B cell (primary cell): ENCODE measurements at places on chromosomes 12 and 14. TPM values are rescaled to one million over a fixed set of nuclear protein-coding genes. Genes with fewer than 3 reads are reported as not detected.

SCNN1A gene
- polyA plus RNA-seq, result not detected in 2 replicates

TMEM132C gene
- not detected in 2 replicates for polyA plus RNA-seq

PIANP gene
- 0.23 and 0.24 TPM in 2 replicates for polyA plus RNA-seq

SLC5A8 gene
- not detected in 2 replicates for polyA plus RNA-seq

MTHFD1 gene
- 32.3 and 34.5 TPM in 2 replicates for polyA plus RNA-seq

PPP1R1A gene
- polyA plus RNA-seq, result not detected in 2 replicates

SERPINA12 gene
- polyA plus RNA-seq, result not detected in 2 replicates

DNA sequence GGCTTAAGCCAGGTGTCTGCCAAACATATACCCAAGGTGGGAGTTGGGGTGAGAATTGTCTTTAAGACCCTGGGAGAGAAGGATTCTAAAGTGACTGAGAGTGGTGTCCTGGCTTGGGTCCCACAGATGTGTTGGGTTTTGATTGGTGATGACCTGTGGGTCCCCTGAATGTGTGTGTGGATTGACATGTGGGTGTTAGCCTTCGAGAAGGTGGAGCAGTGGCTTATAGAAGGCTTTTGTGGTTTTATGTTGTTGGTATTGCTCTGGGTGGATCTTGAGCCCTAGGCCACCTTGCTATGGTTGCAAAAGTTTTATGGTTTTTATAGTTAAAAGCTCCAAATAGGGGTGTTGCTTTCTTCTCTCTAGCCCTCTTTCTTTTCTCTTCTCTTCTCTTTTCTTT is 29.7 kb downstream of the PLEKHG3 start:
- DNase-seq, result no peak

- no peak for DNase-seq
These were observed 320.6 kb downstream of the RAD51B start for GRCh38 chr14:68140076-68140741.

GRCh38 chr12:118035190-118036041 is 18.9 kb downstream of the RFC5 start:
- no peak for DNase-seq

DNA sequence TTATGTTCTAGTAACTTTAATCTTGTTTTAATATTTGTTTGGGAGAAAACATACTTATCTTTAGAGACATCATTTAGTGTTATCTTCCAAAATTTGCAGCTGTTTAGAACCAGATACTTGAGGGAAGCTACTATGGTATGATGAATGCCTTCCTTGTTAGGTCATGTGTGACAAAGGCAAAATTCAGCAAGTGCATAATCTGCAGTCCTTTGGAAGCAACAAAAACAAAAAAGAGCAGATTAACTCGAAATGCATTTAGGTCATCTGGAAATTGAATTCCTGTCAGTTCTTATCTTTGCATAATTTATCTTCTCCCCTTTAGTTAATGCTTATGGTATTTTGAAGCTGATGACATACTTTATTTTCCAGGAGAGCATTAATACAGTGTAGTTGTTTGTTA is 3.5 kb downstream of the FBXO34 start:
- DNase-seq, result no peak

- no peak for DNase-seq
These were observed 81.4 kb upstream of the REP15 start for GRCh38 chr12:27614866-27615265.

GRCh38 chr14:70139384-70139783 is 49.4 kb downstream of the SLC8A3 start:
- DNase-seq, result no peak

GRCh38 chr14:61368114-61368710 is 46.8 kb downstream of the PRKCH start:
- DNase-seq, result no peak

GRCh38 chr14:58701156-58701555 is 63.4 kb downstream of the DACT1 start:
- no peak for DNase-seq

DNA sequence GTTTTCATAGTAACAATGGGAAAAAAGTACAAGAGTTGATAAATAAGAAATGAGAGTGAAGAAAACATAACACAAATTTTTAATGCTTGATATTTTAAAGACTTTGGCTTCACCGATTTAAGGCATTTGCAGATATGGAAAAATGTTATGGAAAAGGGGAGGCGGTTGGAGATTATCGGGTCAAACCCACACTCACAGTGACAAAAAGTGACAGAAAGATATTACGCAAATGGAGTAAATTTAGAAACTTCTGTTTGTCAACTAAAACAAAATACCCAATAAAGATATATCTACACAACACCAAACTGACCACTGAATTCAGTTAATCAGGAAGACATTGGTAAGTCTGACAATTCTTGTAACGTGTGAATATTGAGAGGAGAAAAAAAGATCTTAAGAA is 2.5 kb downstream of the PPP1R12A start:
- no peak for DNase-seq

DNA sequence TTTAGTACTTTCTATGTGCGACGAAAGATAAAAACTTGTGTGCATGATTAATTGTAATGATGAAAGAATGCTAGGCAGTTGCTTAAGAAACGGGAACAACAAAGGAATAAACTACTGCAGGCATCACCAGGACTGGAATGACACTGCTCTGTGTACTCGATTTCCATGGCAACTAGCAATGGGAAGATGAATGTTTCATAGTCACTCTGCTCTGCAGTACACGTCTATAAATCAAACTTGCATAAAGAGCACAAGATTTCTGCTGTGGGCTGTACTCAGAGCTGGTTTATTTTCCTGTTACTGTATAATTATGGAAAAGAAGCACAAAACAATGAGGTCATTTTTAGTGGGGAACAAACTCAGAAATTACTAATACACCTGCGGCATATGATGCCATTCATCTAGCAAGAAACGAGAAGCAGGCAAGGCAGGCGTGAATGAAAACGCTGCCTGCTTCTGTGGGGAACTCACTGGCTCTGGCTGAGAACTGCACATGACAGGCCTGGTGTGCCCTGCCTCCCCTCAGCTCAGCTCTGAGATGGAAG is 41.8 kb downstream of the EFCAB11 start:
- no peak for DNase-seq

DNA sequence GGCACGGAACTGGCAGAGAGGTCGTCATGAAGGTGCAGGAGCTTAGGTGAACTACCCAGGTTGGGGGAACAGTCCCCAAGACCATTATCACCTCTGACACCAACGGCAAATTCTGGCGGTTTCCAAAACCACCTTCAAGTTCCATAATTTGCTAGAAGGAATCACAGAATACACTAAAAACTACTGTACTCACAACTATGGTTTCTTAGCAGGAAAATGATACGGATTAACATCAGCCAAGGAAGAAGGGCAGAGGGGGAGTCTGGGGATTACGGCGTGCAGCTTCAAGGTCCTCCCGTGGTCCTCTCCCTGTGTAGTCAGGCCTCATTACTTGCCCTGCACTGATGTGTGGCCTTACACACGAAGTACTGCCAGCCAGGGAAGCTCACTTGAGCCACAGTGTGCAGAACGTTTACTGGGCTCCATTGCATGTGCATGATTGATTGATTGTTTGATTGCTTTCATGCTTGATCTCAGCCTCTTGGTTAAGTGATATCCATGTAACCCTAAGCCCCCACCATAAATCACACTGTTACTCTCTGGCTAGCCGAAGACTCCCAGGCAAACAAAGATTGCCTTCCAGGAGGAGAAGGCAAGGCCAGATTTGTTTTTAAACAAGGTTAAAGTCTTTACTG is 837 bp upstream of the STX2 start:
- peak; percentile 19 for DNase-seq
